NCI-H460 (cell line): ENCODE measurements at places on chromosomes 13 and 19. TPM values are rescaled to one million over a fixed set of nuclear protein-coding genes. Genes with fewer than 3 reads are reported as not detected.

- peak; percentile 46 for DNase-seq
Measured at GRCh38 chr19:44643605-44644401, at the start of gene PVR. Gene PVR (plus strand): TSS chr19:44643910. CDS start chr19:44644097, 187 bp downstream.

PSG2 gene
- total RNA-seq = not detected in 2 replicates

KLK5 gene
- total RNA-seq = not detected in 2 replicates

DNA sequence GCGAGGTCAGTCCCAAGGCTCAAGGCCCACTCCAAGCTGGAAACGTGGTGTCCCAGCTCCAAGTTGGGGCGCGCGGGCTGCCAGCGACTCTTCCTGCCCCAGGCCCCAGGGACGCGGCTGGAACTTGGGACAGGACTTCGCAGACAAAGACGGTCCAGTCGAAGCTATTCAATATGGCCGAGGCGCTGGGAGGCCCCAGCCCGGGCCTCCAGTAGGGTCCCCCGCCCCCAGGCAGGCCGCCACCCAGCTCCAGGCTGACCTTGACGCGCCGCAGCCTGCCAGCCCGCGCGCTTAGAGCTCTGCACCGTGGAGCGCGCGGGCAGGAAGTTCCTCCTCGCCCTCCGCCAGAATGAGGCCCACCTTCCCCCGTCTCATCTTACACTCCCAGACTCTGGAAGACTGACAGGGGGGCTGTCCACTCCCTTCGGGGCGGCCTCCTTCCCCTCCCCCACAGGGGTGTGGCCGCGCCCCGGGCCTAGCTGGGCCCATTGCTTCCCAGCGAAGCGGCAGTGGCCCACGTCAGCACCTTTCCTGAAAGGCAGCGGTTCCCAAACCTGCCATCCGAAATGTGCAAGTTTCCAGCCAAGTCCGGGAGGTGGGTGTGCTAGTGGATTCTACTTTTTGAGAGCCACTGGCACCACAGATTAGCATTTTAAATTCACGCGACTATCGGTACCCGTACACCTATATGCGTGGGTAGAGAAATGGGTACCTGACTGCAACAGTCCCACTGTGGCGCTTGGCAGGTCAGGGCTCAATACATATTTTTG is at the start of gene CCDC8:
Gene CCDC8, minus strand, starts transcription at position 303 of the 770 bp plus-strand sequence. CDS start 754 bp downstream, outside the sequence.
- DNase-seq = no peak

DNA sequence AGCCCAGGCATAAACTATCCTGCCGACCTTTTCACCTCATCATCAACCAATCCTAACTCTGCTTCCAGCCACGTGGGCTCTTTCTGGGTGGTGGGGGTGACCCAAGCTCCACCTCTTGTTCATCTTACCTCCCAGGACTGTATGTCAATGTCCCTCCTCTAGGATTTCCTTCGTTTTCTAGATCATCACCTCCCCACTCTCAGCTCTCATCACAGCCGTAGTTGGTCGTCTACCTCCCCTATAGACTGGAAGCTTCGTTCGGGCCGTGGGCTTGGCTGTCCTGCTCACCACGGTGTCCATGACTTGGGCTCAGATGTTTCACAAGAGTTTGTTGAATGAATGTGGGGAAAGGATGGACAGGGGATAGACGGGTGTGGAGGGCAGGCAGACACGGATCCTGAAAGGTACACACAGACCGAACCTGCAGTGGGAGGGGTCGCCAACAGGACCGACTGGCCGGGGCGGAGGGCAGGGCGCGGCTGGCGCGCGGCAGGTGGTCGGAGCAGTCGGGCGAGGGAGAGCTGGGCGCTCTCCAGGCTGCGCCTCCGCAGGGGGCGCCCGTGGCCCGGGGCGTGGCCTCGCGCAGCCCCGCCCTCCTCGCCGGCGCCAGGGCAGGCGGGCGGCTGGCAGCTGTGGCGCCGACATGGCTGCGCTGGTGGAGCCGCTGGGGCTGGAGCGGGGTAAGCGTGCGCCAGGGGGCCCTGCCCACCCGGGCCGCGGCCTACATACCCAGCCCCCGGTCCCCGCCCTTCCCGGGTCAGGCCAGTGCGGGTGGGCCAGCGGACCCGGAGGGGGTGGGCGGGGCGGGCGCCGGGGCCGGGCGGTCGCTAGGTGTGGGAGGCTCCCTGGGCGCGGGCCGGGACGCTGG is at the start of gene LIN7B:
Gene LIN7B, plus strand, starts transcription at position 609 of the 868 bp plus-strand sequence. Its CDS starts 35 bp downstream, at position 644.
- peak; percentile 41 for DNase-seq

KLK1 gene
- total RNA-seq = 0.40 and 0.64 TPM in 2 replicates

C1QTNF9B gene
- not detected in 2 replicates for total RNA-seq

GRCh38 chr13:45713721-45714120 is 11.6 kb downstream of the CBY2 start:
- DNase-seq = no peak

- no peak for DNase-seq
Measured at GRCh38 chr13:77714119-77714755, 16.8 kb downstream of the SLAIN1 start.

C19orf85 gene
- total RNA-seq = not detected in 2 replicates

- no peak for DNase-seq
Measured at GRCh38 chr13:112686364-112686763, 3.5 kb upstream of the ATP11A start.

PLVAP gene
- not detected in 2 replicates for total RNA-seq

DNA sequence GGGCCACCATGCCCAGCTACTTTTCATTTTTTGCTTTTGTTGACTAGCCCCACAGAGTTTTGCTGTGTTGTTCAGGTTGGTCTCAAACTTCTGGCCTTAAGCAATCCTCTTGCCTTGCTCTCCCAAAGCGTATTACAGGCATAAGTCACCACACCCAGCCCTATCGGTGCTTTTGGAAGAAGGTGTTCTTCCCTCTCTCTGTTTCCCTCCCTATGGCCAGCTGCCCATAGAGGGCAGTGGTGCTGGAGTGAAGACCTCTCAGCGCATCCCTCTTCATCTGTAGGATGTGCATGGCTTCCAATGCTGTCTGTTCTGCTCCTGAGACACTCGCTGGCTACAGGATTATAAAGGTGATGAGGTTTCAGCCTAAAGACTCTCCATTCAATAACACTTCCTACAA is 1.3 kb upstream of the CD22 start:
- no peak for DNase-seq

CLEC4M gene
- total RNA-seq = 0.05 TPM in 1 of 2 replicates, not detected in the other

TSHZ3 gene
- total RNA-seq = 0.12 TPM in 1 of 2 replicates, not detected in the other

DNA sequence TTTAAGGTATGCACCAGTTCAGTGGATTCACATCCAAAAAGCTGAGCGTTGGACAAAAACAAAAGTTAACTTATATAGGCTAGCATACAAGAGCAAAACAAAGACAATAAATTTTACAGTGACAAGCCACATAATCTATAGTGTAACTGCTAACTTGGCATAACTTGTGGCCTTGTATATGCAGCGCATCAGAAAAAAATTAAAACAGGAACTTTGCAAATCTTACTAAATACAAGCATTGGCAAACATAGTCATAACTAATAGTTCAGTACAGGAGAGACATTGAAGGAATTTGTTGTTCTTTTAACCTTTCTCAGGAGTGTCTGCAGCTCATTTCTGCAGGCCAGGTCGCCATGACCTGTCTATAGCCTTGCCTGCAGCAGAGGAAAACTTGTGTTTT is 54.6 kb downstream of the OR10H4 start:
- DNase-seq = no peak

GRCh38 chr13:108126056-108126455 is 89.3 kb downstream of the LIG4 start:
- DNase-seq = no peak

PLIN4 gene
- 0.02 and 0.06 TPM in 2 replicates for total RNA-seq

DNA sequence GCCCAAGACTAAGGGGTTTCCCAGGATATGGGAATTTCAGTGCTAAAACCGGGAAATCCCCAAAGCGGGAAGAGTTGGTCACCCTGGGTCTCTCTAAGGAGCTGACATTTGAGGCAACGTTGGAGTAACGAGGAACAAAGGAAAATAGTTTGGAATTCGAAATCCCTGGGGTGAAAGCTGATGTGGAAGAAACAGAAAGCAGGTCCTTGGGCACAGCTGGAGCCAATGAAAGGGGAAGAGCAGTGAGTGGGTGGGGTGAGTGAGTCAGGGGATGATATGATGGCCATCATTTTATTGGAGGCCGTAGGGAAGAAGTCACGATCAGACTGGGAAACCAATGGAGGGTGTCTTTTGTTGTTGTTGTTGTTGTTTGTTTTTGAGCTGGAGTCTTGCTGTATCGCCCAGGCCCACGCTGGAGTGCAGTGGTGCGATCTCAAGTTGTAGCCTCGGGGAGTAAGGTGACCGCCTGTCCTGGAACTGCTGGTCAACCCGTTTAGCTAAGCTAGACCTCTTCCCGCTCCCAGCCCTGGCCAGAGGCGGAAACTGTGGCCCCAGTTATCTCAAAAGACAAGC is 3.4 kb upstream of the RFX2 start:
- no peak for DNase-seq

COX7A1 gene
- total RNA-seq = not detected in 2 replicates

GRCh38 chr19:15144046-15144646 is 36.9 kb downstream of the SYDE1 start:
- DNase-seq = no peak

DNA sequence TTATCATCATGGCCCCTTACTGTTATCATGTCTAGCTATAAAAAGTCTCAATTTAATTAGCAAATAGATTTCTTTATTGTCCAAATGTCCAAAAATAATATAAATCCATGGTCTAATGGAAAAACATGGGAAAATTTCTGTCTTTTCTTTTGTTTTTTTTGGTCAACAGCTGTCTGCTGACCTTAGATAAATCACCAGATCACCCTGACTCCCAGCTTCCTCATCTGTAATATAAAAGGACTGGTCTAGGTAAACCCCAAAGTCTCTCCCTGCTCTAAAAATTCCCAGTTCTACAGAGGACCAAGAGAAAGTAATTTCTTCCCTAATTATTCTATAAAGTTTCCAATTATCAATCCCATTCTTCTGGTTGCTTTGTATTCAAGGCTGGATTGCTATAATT is 30.7 kb upstream of the RCBTB2 start:
- no peak for DNase-seq

GRCh38 chr19:48466561-48467325 is 2.4 kb upstream of the CYTH2 start:
- DNase-seq = no peak

- no peak for DNase-seq
Measured at GRCh38 chr13:80297094-80297493, 43.8 kb downstream of the SPRY2 start.

EDNRB gene
- 0.52 and 0.67 TPM in 2 replicates for total RNA-seq

PBX4 gene
- total RNA-seq = 0.57 TPM in 1 of 2 replicates, not detected in the other

- DNase-seq = no peak
Measured at GRCh38 chr13:74629985-74630384, 495.8 kb upstream of the KLF12 start.

DNA sequence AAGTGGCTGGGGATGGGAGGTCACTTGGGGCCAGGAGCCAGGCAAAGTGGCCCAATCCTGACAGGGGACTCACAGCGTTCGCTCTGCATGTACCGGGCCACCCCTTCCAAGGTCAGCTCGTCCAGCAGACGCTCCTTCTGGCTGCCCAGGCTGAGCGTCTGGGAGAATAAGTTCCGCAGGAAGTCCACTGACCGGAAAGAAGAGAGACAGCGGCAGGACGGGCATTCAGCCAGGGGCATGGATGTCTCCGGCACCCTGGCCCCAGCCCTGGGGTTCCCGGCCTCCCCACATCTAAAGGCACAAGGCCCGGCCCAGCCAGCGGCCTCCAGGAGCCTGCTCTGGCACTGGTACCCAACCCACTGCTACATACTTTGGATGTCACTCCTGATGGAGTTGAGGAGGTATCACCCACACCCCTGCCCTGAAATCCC is 6.1 kb downstream of the SIRT2 start:
- DNase-seq = no peak

DNA sequence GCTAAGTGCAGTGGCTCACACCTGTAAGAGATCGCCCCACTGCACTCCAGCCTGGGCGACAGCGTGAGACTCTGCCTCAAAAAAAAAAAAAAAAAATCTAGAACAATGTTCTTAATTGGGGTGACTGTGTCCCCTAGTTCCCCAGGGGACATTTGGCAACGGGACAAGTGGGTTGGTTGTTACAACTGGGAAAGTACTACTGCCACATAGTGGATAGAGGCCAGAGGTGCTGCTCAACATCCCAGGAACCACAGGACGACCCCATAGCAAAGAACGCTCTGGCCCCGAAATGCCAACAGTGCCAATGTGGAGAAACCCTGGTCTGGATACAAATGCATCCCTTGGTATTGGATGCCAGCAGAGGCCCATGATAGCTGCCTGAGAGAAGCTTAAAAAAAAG is 11.8 kb downstream of the NLRP12 start:
- DNase-seq = no peak

UQCR11 gene
- 83.7 and 102 TPM in 2 replicates for total RNA-seq

DNA sequence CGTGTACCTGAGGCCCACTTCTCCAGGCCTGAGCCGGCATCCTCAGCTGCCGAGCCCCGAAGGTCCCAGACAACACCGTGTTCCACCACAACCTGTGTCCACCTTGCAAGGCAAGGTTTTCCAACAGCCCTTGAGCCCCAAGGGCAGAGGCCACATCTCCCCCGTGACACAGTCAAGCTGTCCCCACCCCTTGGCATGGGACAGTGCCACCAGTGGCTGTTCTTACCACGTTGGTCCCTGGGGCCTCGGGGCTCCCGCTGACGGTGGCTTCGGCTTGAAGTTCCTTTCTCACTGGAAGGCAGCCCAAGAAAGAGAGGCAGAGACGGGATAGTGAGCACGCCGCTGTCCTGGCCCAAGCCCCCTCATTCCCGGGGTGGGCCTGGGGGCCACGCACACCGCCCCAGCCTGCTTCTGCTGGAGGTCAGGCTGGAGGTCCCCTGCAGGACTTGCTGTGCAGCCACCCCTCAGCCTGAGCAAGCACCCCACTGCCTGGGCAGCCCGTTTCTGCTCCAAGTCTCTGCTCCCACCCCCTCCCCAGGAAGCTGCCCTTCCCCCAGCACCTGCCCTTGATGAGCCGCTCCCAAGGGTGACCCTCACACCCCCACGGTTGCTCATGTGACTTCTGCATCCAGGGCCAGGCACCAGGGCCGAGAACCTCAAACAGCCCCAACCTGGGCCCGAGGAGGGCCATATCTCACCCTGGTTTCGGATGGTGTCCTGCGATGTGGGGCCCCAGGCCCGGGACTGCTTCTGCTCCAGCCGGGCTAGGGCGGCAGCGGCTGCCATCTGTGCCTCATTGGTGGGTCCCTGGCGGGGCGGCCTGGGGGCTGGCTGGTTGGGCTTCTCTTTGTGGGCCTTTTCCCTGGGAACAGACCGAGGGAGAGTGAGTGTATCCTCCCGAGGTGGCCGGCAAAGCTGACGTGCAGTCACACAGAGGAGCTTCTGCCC is 4.1 kb downstream of the UBXN6 start:
- no peak for DNase-seq

GRCh38 chr19:48835734-48836088 is 580 bp downstream of the HSD17B14 start:
- peak; percentile 84 for DNase-seq
